Activated T-helper 9 cell treated with anti-CD3 and anti-CD28 coated beads, Interleukin-2, amount 50 U/mL, for 16 hours (primary cell): ENCODE measurements at places on chromosomes 4 and X.

- DNase-seq: no peak
These were observed 40.2 kb upstream of the PPP2R3B start for GRCh38 chrX:426881-427280.

DNA sequence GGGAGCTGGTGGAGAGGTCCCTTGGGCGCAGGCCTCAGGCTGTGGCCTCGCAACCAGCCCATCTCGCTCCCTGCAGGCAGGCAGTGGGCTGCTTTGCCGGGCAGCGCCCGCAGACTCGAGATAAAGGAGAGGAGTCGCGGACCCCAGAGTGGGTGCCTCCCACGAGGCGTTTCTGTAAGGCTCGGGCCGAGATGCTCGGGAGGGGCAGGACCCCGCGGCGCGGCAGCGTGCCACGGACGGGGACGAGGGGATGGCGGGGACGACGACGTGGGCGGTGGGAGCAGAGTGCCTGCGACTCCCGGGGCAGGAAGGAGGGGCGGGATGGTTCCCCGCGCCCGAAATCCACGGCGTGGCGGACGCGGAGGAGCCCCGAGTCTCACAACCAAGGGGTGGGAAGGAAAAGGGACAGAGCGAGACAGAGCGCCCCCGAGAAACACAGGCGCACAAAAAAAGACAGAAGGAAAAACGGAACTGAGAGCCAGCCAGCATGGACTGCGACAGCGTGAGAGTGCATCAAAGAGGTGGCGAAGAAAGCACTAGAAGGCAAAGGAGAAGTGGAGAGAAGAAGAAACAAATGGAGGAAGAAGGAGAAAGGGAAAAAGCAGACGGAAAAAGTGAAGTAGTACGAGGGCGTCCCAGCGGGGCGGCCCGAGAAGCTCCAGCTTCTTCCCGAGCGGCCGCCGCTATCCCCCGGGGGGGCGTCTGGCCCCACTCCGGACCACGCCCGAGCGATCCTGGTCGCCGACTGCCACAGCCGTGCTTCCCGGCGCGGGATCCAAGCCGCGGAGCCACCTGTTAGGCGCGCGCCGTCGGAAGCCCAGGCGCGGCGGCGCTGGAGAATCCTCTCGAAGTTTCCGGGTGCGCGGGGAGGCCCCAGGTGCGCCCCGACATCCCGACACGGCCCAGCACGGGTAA lies 1.5 kb downstream of the BEND4 start:
- no peak for DNase-seq

GRCh38 chrX:116417214-116417613 lies 19.2 kb upstream of the SLC6A14 start:
- no peak for DNase-seq

GRCh38 chrX:28542791-28543190 lies 44.5 kb upstream of the IL1RAPL1 start:
- no peak for DNase-seq

DNA sequence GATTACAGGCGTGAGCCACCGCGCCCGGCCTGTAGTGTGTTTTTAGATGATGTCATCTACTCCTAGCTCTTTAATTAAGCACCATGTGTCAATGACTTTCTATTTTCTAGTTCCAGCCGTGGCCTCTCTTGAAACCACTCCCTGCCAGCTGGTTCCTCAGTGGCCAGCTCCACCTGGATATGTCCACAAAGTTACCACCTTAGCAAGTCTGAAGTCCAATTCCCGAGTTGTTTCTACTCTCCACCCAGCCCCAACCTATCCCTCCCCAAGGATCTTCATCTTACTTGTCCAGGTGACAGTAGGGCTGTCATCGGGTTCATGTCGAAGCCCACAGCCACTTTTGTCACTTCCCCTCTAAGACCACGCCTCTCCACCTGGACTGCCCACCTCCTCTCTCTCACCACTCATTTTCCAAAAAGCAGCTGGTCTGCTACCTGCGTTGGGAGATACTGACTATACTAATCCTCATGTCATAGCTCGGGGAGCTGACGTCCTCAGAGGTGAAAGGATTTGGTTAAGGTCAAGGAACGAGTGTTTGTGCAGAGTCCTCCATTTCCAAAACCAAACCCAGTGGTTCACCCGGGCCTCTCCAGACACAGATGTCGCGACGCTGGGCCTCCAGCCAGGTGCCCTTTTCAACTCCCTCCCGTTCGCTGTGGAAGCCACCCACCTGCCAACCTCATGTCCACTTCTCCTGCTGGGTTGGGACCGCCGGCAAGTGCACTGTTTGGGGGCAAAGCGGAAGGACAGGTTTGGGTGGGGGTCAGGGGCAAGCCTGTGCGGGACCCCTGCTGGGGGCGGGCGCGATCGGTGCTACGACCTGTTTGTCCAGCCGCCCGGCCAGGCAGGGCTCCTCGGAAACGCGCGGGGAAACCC lies 704 bp downstream of the FAM3A start:
- DNase-seq: no peak

GRCh38 chr4:2837904-2838496 lies 5.6 kb upstream of the ADD1 start:
- peak; percentile 40 for DNase-seq

DNA sequence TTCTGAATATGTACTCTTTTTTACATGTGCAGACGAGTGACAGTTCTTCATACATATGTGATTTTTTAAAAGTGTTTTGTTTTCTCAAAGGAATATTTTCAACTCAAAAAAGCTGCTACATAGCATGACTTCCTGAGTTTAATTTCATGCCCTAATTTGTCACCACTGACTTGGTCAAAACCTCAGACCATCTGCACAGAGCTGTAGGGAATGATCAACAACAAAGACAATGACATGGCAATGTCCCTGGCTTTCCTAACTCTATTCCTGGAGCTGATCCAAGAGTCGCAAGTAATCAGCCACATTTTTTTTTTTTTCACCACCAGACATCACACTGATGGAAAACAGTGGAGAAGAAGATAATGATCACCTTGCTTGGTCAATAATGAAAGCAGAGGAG lies 97.7 kb downstream of the TMA16 start:
- no peak for DNase-seq

DNA sequence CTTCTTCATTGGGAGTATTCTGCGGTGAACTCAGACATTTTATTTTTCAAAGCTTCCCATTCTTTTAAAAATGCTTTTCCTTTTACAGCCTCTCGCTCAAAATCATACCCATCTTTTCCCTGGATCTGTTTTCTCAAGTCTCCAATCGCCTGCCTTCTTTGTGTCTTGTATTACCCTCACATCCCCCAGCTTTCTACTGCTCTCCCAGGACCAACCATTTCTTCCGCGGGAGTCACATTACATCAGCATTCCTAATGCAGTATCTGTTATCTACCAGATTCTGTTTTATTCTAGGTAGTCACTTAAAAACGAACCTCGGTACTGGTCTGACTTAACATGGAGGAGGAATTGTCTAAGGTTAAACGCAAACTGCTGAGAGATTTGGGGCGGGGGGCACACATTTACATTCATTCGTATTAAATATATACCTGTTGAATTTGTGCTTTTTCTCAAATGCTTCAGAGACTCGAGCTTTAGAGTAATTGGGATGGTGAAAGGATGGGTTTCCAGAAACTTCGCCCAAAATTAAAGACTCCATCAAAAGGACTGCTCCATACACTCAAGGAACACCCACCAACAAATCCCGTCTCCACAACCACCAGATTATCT lies 493 bp upstream of the UCHL1 start:
- DNase-seq: no peak

GRCh38 chr4:163663454-163664225 lies 169.2 kb downstream of the TMA16 start:
- DNase-seq: no peak

- no peak for DNase-seq
These were observed 158.5 kb downstream of the SH3KBP1 start for GRCh38 chrX:19728915-19729314.

DNA sequence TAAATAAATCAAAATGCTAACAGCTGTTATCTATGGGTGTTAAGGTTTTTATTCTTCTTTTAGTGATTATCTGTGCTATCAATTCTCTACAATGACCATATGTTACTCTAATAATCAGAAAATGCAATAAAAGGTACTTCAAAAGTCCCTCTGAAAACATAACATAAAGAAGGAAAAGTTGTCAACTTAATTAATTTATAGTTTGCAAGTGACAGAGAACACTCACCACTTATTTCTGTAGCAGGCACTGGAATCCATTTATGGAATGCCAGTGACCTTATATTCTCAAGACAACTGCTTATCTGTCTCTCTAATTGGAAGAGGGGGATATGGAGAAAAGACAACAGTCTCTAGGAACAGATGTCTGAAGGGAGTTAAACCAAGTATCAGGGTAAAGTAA lies 25.6 kb upstream of the PLS3 start:
- DNase-seq: no peak

DNA sequence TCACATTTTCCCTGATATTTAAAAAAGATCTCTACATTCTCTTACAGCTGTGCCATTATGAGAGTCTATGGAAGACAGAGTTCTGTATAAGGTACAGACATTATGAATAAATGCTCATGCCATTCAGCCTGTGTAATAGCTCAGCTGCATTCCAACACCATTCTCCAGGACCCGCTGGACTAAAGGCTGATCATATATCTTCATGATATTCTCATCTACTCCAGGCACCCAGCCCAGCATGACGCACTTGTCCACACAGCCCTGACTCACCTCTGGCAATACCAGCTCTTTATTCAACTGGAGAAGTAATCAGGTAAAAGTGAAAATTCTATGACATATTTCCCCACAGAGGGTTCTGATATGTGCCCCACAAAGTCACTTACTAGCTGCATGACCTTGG lies 437.5 kb upstream of the FGF16 start:
- no peak for DNase-seq

- DNase-seq: no peak
These were observed 82.4 kb upstream of the SMIM10 start for GRCh38 chrX:134908356-134908755.

DNA sequence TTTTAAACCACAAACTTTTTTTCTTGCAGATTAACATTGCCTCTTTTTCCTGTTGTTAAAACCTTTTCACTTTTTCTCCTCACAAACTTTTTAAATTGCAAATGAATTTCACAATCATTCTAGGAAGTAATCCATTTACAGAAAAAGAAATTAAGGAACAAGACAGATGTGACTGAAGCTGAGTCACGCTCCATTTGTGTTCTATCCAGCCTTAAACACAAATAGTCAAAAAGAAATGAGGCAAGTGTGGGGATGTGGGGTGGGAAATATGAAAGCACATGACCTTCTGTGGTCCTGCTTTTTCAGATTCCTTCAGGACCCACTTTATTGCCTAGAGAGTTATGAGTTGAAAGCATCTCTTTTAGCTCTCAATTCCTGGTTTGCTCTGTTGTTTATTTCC lies 197.0 kb downstream of the ADGRL3 start:
- DNase-seq: no peak

DNA sequence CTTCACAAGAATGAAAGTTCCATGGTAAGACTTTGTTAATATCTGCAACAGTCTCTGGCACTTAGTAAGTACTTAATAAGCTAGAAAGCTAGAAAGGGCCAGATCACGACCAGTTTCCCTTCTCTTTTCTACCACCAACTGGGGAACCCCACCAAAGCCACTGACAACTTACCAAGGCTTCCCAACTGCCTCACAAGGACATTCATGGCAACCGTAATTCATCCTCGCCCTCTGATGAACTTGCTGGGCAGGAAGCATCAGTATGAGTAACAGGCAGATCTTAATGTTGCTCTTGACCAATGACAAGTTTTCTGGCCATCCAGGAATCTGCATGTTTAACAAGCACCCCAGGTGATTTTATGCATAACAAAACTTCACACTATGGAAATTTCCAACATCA lies 23.2 kb upstream of the ZCCHC13 start:
- DNase-seq: no peak

- DNase-seq: no peak
These were observed 471.3 kb downstream of the TECRL start for GRCh38 chr4:63937961-63938360.

DNA sequence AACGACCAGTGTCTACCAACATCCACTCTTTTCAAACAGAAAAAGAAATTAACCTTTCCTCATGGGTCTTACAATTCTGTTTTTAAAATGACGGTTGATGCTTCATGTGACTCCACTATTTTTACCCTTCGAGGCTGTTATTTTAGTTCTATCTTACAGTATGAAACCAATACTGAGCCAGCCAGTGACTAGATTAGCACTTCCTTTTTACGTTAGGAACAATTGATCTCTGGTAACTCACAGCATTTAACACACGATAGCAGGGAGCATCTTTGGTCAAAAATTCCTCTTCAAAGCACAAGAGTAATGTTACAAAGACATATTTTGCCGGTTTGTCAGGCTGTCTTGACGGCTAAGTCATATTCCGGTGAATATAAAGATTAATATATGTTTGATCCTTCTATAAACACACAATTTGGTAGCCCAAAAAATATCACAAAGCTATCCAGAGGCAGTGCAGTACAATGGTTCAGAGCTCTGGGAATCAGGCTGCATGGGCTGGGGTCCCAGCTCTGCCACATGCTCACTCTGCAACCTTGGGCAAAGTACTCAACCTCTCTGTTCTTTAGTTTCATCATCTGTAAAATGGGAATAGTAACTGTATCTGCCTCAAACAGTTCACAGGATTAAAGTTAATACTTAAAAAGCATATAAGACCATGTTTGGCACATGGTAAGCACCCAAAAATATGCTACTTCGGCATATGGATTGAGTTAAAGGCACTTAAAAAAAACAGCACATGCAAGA lies 62.9 kb upstream of the TXK start:
- DNase-seq: no peak

- no peak for DNase-seq
These were observed 1830.0 kb upstream of the IGFBP7 start for GRCh38 chr4:58940167-58940566.

GRCh38 chrX:110212299-110212698 lies 105.6 kb downstream of the AMMECR1 start:
- DNase-seq: no peak

- no peak for DNase-seq
These were observed 463.1 kb downstream of the PCDH7 start for GRCh38 chr4:31183256-31183655.

DNA sequence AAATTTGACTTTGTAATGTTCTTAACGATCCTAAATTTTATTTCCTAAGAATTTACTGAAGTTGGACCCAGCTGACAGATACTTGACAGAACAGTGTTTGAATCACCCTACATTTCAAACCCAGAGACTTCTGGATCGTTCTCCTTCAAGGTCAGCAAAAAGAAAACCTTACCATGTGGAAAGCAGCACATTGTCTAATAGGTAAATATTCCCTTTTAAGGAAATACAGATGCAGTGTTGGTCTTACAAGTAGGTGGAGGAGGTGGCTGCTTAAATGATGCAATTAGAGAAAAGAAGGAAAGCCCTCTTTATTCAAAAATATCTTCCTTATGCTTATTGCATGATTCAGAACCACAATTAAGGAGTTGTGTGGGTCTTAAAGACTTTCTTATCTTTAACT lies 73.5 kb downstream of the RS1 start:
- DNase-seq: no peak

GRCh38 chr4:16270454-16271328 lies 44.4 kb upstream of the TAPT1 start:
- DNase-seq: no peak

DNA sequence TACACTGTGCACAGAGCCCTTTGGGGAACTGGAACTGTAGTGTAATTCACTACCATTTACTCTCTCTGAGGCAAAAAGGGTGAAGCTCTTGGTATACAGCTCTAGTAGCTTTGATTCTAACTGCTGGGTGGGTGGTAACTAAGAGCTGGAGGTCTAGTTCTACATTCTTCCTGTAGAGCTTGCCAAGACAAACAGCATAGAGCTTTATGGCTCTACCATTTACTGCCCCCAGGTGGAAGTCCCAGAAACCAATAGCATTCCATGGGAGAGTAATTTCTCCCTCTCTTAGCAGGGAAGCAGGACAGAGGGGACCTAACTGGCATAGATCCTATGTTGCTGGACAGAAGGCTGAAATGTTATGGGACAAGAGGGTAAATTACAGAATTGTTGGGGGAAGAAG lies 26.7 kb downstream of the HDAC8 start:
- no peak for DNase-seq
